ENCODE measurements at places on chromosomes 1 and 21.

DNA sequence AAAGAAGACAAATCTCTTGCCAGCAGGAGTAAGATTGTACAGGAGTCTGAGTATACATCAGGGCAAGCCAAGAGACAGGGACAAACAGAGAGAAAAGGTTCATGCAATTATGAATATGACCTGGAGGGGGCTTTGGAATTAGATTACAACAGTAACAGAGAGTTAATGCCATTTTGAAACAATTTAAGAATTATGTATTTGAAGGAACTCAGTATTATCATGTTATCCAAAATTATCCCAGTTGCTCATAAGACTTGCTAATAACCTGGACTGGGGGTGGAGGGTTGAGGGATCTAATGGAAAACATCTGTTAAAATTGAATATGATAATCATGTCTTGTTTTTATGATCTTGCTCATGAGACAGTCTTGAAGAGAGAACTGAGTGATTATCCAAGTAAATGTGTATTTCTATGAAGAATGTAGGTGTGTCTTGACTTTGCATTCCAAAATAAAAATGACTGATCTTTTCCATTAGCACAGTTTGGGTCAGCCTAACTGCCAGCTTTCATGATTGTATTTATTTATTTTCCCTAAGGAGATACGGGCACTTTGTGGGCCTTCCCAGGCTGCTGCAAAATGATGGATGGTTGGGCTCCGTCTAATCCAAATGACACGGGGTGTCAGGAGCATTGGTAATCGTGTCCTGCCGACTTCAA lies 117.7 kb downstream of the ERG start:
- DNase-seq = no peak

DNA sequence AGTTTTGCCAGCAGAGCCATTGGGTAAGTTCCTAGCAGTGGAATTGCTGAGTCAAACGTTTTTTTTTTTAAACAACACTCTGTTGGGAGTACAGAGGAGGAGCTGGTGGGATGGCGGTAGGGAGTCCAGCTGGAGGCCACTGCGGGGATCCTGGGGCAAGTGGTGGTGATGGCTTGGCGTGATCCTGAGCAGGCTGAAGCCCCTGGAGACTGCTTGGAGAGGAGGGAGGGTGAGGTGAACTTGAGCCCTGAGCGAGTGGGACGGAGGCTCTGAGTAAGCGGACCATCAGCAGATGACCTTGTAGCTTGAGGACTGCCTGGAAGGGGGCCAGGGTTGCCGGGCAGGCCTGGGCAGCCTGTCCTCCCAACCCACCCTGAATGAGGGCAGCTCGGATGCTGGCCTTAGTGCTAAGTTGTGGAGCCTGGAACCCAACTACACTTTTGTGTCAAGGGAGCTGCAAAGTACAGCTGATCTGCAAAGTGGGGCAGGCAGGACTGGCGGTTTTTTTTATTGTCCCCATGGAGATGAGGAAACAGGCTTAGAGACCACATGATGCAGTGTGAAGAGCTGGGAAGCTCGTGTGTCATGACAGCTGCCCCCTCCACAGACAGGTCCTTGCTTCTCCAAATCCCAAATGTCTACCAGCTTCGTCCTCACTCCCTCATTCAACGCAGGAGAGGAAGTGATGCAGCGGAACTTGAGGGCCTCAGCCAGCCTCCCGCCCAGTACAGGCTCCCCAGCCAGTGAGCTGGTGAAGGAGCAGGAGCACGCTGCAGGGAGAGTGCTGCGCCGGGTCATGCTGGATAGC lies 20.2 kb downstream of the MRPL37 start:
- DNase-seq = peak; percentile 32

DNA sequence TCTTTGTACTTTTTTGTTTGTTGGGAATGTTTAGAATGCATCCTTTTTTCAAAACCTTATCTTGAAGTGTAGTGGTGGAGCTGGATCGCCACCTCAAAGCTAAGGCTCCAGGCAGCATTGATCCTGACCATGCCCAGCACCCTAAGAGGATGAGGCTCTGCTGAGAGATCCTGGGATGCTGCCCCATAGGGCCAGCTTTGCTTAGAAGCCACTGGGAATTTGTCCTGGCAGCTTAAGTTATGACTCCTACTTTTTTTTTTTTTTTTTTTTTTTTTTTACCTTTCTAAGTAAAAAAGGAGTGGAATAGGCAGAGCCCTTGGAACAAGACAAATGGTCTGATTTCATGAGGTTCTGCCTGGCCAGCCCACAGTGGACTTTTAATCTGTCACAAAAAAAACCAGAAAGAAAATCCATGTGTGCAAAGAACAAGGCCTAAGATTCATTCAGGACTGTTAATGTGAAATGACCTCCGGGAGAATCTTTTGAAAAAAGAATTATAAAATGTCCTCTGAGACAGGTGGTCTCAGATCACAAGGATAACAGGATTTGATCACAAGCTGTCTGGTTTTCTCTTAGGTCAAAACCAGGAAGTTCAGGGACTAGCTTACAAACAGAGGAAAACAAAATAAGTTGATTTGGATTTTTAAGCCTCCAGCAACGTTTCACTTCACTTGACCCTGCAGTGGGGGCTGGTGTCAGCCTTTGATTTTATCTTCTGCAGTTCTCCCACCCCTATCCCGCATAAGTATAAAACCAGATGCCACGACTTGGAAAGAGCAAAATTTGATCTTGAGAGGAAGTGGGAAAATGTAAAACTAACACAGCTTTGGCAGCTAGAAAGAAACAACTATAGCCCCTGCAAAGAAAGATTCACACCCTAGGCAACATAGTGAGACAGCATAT lies 25.9 kb upstream of the RAP1A start:
- no peak for DNase-seq

GRCh38 chr1:211875541-211875940 lies 45.0 kb upstream of the LPGAT1 start:
- DNase-seq = no peak

DNA sequence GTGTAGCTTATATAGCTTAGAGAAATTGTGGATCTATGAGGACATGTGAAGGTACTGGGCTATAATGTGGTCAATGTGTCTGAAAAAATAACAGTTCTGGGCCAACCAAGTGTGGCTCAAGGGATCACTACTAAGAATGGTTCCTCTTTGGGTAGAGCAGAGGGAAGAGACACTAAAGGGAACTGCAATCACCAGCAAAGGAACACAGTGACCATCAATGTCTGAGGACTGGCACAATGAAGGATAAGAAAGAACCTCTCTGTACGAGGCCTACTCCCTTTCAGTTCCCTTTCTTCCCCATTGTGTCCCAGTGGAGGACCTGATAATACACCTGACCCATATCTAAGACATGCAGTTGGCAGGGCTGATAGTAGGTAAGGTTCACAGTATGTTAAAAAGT lies 89.9 kb upstream of the JAK1 start:
- DNase-seq = no peak

DNA sequence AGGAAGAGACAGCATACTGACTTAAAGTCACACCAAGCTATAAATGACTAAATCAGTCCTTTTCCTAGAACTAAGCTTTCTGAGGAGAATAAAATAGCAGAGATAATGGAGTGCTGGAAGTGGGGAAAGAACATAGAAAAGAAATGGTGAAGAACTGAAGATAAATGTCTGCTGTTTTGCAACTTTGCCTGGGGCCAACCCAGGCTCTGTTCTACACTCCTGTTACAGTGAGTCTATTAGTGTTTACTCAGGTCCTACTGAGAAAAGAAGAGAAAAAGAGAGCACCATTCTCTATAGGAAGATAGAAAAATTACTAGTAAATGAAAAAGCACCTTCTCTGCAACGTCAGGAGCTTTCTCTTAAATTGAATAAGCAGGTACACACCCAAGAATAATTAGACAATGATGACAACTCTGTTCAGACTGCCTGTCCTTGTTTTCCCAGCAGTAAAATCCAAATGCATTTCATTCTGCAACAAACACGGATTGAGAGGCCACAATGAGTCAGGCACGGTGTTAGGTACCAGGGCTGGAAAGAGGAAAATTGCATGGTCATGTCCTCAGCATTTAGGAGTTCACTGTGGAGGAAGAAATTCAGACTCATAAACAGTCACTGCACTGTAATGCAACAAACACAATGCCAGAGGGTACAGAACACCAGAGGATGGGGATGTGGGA lies 139.4 kb upstream of the CAMK1G start:
- DNase-seq = no peak

DNA sequence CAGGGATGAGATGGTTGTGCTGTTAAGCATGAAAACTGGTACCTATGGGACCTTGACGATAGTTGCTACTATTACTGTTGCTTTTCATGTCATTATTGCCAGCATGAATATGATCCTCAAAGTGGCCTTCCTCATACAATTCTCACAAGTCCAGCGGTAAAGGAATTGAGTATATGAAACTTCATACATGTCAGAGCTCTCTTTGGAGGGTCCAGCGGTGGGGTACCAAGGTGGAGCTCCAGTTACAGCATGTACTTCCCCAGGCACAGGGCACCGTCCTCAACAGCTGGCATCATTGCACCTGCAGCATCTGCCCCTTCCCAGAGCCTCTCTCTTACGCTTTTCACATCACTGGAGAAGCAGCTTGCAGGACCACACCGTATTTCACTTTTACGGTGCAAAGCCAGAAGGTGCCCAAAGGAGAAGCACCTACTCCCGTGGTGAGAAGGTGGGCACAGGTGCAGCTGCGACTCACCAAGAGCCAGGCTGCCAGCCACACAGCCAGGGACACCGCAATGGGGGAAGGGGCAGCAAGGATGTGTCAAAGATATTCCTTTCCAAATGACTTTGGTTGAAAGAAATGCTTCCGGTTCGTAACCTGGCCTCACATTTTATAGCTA lies 166.4 kb upstream of the IRF2BP2 start:
- peak; percentile 17 for DNase-seq

GRCh38 chr1:192462616-192463015 lies 113.0 kb upstream of the RGS1 start:
- no peak for DNase-seq

DNA sequence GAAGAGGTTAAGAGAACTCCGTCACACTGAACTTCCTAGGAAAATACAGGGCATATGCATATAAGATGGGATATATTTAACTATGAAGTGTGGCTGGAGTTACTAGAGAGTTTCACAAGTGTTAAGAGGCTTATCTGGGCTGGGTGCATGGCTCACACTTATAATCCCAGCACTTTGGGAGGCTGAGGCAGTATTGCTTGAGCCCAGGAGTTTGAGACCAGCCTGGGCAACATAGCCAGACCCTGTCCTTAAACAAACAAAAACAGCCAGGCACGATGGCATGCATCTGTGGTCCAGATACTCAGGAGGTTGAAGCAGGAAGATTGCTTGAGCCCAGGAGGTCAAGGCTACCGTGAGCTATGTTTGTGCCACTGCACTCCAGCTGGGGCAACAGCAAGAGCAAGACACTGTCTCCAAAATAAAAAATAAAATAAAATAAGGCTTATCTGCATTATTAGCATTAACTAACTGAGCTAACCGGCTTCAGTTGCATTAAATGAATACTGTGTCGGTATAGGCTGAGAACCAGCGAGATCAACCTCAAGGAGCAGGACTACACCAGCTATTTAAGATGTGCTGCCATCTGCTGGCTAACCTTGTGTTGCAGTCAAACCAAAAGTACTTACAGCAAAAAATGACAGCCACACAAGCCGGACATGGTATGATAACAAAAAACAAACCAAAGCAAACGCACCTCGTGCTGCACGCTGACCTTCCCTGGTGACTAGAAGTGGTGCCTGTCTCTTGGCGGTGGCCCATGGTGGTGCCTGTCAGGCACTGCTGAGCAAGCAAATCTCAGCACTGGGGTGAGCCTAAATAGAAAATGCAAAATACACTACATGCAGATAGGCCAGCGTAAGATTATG lies 19.7 kb upstream of the RBBP5 start:
- peak; percentile 77 for DNase-seq

DNA sequence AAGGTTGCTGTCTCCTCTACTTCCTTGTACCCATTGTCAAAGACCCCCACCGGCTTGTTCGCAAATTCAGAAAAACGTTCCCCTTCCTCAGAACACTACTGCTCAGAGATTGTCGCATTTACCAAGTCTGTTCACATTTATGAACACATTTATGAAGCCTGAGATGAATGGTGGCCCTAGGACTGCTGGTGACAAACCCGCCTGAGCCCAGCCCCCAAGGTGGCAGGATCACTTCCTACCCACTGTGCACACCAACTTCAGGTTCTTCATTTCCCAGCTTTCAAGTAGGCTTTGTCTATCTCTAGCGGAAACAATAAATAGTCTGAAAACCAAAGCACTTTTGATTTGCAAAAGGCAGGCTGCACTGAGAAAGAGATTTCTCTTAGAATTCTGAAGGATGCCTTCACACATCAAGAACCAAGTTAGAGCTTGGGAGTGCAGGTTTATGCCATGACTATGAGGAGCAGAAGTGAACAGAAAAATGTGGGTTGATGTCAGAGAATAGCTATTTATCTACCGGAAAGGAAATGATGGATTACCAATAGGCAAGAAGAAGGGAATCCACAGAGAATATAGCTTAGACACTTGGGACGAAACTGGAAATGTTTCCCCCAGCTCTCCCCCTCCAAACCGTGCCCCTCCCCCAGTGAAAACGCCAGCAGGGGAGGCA lies 200.5 kb downstream of the TOMM20 start:
- no peak for DNase-seq

GRCh38 chr1:22518379-22518778 lies 44.9 kb upstream of the EPHA8 start:
- no peak for DNase-seq

- DNase-seq = no peak
Measured at GRCh38 chr1:118294875-118295642, 110.0 kb upstream of the SPAG17 start.

- DNase-seq = no peak
Measured at GRCh38 chr1:170885551-170885950, 49.8 kb upstream of the MROH9 start.

DNA sequence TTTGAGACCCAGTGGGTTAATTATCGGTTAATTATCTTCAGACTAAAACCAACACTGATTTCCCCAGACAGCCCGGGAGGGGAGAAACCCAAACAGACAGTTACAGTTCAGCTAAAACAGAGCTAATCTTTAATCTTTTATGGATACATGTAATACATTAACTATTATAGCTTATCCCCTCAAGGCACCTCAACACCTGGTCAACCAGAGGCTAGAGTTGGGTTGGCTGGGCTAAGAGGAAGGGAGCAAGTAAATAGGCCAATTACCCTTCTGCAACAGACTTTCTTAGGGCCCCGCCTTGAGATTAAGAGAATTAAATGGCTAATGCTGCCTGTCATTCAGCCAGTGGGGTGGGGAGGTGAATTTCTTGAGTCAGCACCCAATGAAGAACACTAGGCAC lies 6.6 kb upstream of the MED18 start:
- no peak for DNase-seq

GRCh38 chr1:14649976-14650375 lies 51.5 kb downstream of the KAZN start:
- DNase-seq = no peak

DNA sequence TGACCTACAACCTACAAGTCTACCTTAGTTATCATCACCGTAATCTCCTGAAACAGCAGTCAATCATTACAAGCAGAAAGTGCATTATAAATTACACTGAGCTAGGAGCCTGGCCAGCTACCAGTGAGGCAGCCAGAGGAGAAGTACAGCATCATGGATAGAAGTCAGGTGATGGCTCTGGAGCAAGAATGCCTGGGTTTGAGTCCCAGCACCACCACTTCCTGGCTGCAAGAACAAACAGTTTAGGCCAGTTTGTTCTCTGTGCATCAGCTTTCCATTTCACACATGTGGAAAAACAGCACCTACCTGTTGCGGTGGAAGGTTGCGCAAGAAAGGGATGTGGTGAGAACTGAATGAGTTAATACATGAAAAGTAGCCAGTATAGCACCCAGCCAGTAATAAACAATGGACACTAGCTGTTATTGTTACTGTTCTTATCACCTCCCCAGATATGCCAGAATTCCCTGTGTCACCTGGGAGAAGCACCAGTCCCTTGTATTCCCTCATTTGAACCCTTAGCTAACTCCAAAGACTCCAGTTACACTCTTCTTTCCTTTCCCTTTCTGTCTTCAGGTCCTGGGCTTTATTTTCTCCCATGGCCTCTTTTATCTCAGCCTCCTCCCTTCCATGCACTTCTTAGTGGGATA lies 9.0 kb downstream of the CREG1 start:
- no peak for DNase-seq
